ENCODE measurements at places on chromosomes 16 and 17.
A peak's percentile ranks its signal among the peaks of the same experiment; 100 is the strongest.

- no peak for DNase-seq
Measured at GRCh38 chr17:17055286-17056155, 13.3 kb downstream of the MPRIP start.

DNA sequence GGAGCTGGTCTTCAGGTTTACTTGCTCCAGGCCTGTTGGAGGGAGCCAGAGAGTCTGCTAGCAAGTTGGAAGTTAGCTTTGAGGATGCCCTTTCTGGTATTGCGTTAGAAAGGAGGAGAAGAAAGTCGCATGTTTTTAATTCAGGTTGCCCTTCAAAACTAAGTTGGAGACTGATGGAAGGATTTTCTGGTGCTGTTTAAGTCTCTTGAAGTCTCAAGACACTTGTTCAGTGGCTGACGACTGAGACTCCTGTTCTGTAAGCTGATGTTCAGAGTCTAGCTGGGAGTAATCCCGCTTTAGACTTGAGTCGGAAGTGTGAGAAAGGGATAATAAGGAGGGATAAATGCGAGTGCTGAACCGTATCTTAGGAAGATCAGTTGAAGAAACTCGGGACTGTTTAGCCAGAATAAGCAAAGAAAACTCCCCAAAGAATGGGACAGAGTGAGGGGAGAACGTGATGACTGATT lies 740 bp downstream of the AATF start:
- DNase-seq, result no peak

DNA sequence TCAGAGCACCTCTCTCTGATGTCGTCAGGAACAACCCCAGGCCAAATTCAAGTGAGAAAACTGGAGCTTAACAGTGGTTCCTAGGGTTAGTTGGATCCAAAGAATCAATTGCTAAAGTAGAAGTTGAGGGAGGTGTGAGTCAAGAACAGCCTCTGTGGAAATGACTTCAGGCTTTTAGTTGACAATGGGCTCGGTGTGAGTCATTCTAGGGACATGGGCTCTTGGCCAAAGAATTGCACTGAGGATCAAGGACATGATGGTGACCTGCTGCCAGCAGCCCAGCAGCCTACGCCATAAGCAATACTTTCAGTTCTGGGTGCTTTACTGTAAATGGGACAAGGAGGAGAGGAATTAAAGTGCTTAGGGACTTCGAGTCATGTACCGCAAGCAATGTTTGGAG lies 32.1 kb upstream of the SMURF2 start:
- no peak for DNase-seq

DNA sequence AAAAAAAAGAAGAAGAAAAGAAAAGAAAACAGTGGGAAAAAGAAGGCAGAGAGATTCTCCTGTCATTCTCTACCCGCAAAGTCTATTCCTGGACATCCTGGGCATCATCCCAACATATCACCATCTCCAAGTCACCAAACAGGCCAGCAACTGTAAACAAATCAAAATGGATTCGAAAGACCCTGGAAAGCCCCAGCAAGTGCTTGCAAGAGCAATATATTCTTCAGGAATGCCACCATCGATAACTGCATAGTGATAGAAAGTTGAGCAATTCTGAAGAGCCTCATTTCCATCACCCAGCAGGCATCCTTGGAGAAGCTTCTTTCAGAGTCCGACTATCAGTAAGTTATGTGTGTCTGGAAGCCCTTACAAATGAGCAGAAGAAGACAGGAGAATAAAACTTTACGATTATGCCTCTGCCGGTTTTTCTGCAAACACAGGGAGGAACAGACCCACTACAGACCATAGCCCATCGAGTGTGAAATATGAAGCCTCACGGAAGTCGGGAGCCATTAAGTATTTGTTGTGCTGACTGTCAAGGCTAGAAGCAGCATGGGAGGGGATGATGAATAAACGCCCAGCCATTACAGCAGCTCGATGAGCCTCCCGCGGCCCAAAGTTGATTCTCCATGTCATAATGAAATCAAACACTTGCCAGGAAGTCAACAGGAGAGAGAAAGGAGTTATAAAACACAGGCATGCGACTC lies 64.5 kb upstream of the SEC14L1 start:
- DNase-seq, result no peak

DNA sequence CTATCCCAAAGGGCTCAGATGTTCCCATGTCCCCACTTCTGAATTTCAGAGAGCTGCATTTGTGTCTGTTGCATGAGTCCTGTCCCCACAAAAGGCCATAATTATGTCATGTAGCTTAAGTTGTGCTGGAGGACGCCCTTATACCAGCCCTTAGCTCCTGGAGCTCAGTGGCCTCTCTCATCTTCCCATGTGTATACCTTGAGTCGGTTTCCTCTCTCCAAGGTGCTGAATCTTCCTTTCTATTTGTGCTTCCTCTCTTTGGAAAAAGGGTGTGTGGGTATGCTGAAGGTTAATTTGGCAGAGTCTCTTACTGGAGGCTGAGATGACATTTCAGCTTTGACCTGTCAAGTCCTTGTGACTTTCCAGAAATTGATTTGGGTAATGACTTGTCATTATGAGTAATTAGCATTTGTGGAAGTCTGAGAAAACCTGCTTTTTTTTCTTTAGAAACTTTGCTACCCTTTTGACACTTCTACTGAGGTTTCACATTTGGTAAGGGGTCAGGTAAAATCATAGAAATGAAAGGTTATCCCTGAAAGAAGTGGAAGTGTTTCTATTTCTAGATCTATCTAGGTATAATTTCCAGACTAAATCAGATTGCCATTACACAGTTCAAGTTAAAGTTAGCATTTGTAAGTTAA lies 185.4 kb downstream of the ABCC12 start:
- peak; percentile 21 for DNase-seq

- DNase-seq, result peak; percentile 64
Measured at GRCh38 chr17:59093702-59094231, 12.9 kb downstream of the TRIM37 start.

GRCh38 chr16:4137438-4137837 lies 21.2 kb upstream of the ADCY9 start:
- DNase-seq, result no peak

DNA sequence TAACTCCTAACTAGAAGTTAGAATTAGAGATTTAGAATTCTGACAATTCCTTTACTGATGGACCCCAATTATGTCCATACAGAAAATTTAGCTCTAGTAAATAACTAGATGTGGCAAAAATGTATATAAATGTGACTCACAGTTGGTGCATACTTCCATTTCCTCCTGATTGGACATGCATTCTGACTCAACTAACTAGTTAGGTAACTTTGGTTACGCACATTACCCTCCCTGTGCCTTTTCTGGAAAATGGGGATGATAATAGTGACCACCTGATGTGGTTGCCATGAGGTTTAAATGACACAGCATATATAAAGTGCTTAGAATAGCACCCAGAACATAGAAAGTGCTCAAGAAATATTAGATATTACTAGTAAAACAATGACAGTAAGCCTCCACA lies 550.0 kb upstream of the SALL1 start:
- no peak for DNase-seq

DNA sequence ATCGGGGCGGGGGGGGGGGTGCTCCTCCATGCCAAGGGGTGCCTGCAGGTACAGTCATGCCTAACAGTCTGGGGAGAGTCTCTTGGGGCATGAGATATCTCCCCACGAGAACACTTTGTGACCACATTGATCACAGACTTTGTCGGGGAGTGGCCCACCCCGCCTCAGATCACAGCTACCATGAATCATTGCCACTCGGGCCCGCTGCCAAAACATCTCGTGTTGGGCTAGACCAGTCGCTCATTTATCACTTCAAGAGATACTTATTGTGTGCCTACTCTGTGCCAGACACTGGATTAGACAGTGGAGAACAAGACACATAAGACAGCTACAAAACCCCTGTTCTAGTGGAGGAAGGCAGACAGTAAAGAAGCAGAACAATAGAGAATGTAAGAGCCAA lies 72.6 kb downstream of the CLEC16A start:
- peak; percentile 82 for DNase-seq

DNA sequence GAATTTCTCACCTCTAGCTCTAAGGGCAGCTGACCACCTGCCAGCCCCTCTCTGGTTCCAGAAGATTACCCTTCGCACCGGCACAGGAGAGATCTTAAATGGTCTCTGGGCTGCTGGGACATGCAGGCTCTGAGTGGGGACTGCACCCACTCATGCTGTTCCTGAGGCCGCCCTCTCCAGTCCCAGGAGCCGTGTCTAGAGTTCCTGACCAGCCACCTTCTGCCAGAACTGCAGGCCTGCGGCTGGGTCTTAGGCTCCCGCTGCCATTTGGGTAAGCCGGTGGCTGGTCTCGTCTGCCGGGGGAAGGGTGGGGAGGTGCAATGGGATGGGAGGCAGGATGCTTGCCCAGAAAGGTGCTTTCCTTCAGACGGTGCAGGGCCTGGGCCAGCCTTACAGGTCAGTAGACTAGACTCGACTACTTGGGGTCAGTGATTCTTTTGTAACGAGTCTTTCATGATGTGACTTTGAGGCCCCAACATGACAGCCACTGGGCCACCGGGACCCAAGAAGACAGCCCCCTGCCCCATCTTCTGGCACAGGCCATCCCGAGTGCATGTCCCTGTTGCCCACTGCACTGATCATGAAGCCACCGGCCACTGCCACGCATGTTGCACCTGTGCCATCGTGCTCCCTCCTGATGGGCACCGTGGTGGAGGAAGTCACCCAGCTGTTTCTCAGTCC lies 26.4 kb downstream of the B9D1 start:
- no peak for DNase-seq

DNA sequence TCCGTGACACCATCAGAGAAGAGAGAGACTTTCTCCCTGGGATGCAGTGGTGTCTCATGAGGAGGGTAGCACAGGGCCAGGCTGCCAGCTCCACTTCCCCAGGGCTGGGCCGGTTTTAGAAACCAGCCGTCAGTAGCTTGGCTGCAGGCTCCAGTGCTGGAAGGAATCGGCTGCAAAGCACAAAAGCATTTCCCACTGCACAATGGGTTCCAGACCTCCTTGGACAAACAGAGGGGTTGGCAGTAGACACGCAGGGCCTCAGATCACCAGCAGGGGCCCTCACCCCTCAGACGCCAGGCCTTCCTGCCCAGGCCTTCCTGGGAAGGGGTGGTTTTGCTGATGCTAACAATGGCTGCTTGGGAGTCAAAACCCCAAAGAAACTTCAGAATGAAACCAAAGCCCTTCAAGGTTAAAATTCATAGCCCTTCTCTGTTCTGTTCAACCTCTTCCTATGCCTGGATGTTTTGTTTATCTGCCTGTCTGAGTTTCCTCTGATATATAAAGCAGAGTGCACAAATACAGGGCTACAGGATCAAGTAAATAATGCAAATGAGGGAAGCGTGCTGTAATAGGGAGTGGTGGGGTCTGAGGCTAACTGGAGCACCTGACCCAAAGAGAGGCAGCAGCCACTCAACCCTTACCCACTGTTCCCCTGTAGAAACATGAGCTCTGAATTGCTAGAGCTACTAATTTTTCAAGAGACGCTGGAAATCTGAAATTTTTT lies 26.2 kb downstream of the TEKT5 start:
- peak; percentile 57 for DNase-seq

DNA sequence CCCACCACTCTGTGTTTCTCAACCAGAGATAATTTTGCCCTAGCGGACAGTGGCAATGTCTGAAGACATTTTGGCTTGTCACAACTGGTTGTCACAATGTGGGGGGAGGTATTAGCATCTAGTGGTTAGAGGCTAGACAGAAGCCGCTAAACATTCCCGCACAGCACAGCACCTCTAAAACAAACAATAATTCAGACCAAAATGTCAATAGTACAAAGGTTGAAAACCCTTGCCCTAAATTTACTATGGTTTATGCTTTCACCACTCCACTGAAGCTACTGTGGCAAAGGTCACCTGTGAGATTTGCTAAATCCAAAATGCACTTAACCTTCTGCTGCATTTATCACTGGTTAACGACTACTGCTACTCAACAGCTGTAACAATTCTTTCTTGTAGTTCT lies 14.1 kb downstream of the NUP88 start:
- DNase-seq, result no peak

DNA sequence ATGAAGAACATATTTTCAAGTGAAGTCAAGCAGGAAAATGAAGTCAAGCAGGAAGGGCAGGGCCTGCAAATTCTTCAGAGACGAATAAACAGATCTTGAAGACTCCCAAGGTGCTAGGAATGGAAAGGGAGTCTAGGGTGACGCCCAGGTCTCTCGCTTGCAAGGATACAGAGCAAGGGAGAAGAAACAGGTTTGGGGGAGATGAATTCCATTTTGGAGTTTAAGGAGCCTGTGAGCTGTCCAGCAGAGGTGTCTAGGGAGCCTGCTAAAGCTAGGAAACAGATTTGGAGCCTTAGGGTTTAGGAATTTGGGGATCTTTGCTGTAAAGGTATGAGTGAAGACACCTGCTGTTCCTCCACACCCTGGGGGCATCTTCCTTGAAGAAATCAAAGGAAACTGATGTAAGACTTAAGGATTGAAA lies 2.0 kb upstream of the UNKL start:
- DNase-seq, result no peak

- DNase-seq, result no peak
Measured at GRCh38 chr17:51710634-51710979, 447.9 kb downstream of the CA10 start.

DNA sequence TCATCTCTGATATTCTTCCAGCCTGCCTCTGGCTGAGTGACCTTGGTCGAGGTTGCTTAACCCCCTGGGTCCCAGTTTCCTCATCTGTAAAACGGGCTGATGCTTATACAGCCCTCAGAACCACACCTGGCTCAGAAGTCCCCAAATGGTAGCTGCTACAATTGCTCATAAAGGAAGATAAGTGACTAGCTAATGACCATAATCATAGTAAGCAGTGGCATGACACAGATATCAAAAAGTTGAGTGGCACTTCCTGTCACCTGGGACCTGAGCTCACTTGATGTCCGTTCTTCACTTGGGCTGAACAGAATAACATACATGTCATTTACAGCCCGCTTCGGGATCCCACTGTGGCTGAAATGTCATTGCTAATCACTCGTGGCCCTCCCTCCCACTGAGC lies 1.8 kb downstream of the MGRN1 start:
- no peak for DNase-seq

Data from AG20443 (cell line).